GM19239 (cell line): ENCODE measurements at places on chromosomes 7 and 10.
A peak's percentile ranks its signal among the peaks of the same experiment; 100 is the strongest.

GRCh38 chr7:139602143-139602722, 78.7 kb downstream of the CLEC2L start:
- DNase-seq: no peak

DNA sequence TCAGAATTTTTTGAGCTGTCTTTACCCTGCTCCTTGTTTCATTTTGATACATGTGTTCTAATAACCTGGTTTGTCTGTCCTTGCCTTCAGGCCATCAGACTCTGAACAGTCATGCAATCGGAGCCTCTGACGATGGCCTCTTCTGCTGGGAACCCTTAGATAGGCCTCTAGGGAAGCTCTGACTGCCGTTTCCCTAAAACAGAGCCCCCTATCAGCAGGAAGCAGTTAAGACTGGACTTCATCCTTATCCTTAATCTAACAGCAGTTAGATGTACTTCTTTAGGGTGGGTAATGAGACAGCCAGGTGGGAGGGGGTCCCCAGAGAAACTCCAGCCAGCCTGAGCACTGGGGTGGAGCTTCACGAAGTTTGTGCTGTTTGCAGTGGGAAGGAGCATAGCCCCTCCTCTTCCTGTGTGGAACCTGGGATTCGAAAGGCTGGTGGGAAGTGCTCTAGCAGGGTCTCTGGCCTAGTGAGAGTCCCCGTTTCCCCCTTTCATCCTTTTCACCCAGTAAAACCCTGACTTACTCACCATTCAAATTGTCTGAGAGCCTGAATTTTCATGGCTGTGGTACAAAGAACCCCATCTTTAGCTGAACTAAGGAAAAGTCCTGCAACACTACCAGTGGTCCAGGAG, 28.4 kb upstream of the SORCS3 start:
- no peak for DNase-seq

GRCh38 chr10:44989597-44990301, 11.0 kb upstream of the ZNF22 start:
- no peak for DNase-seq

GRCh38 chr10:85847085-85847484, 519.5 kb downstream of the GRID1 start:
- DNase-seq: no peak

GRCh38 chr10:73991884-73992245, 6.1 kb upstream of the VCL start:
- DNase-seq: peak; percentile 50

- no peak for DNase-seq
Measured at GRCh38 chr7:122182081-122182480, 38.0 kb upstream of the AASS start.

- no peak for DNase-seq
Measured at GRCh38 chr7:93551931-93552330, 22.6 kb downstream of the CALCR start.

GRCh38 chr10:75319274-75319673, 82.3 kb downstream of the ZNF503 start:
- no peak for DNase-seq

GRCh38 chr10:114970515-114970914, 32.5 kb downstream of the TRUB1 start:
- DNase-seq: no peak

GRCh38 chr7:148210804-148211325, 379.7 kb upstream of the C7orf33 start:
- no peak for DNase-seq

- DNase-seq: no peak
Measured at GRCh38 chr10:5283305-5284158, 81.2 kb upstream of the UCN3 start.

GRCh38 chr7:41190581-41190980, 512.3 kb downstream of the INHBA start:
- no peak for DNase-seq

DNA sequence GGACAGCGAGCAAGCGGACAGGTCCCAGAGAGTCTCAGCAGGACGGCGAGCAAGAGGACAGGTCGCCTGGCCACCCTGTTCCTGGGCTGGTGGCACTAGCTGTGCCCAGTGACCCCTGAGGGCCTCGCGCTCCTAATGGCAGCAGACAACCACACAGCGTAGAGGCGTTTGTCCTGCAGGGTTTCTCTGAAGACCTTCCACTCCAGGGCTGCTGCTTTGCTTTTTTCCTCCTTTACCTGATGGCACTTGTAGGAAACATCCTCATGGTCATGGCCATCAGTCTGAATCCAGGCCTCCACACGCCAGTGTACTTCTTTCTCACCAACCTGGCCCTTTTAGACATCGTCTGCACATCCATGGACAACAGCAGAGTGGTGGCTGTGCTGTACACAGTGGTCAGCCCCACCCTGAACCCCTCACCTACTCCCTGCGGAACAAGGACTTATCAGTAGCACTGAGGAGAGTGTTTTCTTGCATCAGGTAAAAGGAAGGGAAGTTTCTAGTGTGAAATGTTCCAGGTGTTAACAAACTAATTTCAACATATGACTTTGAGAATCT, 27.4 kb downstream of the SCART1 start:
- no peak for DNase-seq

- DNase-seq: no peak
Measured at GRCh38 chr10:78902815-78903214, 166.0 kb upstream of the ZMIZ1 start.

- no peak for DNase-seq
Measured at GRCh38 chr10:99280472-99280871, 44.8 kb upstream of the HPSE2 start.

DNA sequence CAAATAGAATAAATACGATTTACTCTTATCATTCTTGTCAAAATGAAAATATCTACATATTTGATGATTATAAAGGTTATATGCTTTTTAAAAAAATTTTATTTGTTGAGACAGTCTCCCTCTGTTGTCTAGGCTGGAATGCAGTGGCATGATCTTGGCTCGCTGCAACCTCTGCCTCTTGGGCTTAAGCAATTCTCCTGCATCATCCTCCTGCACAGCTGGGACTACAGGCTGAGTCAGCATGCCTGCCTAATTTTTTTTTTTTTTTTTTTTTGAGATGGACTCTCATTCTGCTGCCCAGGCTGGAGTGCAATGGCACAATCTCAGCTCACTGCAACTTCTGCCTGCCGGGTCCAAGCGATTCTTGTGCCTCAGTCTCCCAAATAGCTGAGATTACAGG, 48.9 kb downstream of the PUS7 start:
- no peak for DNase-seq

GRCh38 chr10:77392851-77393250, 244.8 kb downstream of the KCNMA1 start:
- DNase-seq: no peak

- no peak for DNase-seq
Measured at GRCh38 chr10:69866688-69867461, 65.2 kb downstream of the COL13A1 start.

DNA sequence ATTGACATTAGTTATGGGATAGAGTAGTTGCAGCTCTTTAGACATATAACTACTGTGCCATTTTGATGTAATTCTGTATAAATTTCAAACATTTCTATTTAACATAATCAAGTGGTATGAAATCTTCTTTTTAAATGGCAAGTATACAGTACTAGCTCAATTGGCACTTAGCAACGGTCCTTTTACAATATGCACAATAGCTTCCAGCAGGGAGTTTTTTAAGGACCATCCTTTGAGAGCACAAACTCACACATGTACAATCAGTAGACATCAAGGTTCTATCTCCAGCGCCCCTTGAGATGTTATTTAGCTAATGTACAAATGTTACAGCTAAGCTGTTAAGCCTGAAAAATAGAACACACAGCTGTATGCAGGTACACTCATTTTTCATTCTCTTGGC, 480.7 kb downstream of the TFEC start:
- DNase-seq: no peak

DNA sequence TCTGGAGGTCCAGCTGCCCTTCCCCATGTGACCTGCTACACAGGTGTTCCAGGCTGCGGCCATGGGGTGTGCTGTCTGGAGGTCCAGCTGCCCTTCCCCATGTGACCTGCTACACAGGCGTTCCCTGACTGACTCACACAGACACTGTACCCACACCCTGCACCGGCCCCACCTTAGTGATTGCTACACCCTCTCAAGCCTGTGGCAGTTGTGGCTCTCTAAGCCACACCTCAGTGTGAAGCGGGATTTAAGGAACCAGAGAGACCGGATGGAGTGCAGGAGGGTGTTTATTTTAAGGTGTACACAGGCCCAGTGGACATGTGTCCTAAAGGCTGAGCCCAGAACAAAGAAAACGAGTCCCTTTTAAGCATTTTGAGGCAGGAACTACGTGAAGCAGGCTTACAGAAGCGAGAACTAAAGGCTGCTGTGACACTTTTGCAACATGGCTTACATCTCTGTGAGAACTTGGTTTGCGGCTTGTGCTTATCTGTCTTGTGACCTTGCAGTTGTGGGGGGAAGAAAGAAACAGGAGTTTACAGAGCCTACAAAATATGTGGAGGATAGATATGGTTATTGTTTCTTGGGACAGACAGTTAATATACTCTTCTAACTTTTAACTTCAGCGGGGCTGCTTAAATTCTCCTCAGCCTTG, 326.4 kb downstream of the PAXIP1 start:
- no peak for DNase-seq

GRCh38 chr7:119572541-119572940, 700.4 kb upstream of the KCND2 start:
- no peak for DNase-seq

DNA sequence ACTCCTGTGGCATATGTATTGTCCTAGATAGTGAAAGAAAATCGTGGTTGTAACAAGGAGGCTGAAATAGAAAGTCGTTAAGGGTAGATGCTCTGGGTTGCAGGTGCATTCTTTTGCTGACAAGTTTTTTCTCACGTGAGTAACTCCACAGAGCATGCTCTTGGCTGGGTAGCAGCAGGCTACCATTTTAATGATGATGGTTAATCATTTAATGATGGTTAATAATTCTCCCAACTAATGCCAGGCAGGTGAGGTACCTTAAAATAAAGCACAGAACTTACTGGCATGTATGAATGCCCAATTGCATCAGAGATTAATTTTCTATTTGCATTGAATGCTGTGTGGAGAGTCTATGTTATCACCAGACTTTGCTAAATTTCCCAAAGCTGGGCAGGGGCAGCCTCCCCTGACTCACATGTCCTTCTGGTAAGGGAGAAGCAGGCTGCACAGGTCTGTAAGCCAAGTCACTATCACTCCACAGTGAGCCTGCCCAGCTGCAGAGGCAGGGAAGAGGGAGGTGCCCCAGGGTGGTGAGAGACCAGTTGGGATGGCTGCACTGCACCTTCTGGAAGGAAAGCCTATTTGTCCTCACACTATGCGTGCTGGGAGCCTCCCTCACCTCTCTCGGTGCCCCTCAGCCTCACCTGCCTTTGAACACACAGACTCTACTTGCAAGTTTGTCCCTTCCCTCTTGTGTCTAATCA, 287.0 kb upstream of the IGFBP3 start:
- no peak for DNase-seq

DNA sequence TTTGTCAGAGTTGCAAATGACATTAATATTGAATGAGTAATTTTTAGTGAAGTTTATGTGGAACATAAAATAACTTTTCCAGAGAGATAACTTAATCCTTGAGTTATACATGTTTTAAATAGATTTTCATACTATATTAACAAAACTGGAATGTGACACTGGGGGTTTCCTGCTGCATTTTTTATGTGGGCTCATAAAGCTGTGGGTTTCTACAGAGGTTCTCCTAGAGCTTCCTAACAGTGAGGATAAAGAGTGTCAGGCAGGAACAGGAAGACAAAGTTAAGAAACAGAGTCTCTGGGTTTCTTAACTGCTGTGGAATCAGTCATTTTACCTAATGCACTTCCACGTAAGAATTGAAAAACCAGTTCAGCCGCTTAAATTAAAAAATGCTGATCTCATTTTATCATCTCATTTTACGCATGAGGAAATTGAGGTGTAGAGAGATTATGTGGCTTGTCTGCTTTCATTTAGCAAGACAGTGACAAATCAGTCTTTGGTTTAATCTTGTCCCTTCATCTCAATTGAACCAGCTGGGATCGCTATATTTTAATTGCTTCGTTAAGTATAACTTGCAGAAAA, 5.0 kb downstream of the CD36 start:
- DNase-seq: no peak

- DNase-seq: no peak
Measured at GRCh38 chr10:44028384-44029137, 356.3 kb downstream of the CXCL12 start.

DNA sequence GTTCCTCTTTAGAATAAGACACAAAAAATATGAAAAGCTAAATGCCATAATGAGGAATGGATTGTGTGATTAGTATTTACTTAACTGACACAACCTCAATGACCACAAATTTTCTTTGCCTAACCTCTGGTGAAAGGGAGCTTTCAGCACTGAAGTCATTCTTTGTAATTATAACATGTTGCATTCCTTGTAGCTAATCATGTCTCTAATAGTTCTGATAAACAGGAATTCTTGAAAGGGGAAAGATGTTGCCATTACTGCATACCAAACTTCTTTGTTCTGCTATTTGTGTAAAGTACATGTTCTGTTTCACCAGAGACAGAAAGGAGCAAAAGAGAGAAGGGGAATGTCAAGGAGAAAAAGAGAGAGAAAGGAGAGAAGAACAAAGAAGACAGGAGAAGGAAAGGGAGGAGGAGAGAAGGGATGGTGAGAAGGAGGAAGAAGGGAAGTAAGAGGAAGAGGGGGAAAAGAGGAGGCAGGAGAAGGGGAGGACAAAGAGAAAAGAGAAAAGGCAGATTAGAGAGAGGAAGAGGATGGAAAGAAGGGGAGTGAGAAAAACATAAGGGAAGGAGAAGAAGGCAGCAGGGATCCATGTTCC, 120.9 kb downstream of the SEMA3D start:
- DNase-seq: no peak

- no peak for DNase-seq
Measured at GRCh38 chr7:86833360-86833759, 189.7 kb downstream of the GRM3 start.

DNA sequence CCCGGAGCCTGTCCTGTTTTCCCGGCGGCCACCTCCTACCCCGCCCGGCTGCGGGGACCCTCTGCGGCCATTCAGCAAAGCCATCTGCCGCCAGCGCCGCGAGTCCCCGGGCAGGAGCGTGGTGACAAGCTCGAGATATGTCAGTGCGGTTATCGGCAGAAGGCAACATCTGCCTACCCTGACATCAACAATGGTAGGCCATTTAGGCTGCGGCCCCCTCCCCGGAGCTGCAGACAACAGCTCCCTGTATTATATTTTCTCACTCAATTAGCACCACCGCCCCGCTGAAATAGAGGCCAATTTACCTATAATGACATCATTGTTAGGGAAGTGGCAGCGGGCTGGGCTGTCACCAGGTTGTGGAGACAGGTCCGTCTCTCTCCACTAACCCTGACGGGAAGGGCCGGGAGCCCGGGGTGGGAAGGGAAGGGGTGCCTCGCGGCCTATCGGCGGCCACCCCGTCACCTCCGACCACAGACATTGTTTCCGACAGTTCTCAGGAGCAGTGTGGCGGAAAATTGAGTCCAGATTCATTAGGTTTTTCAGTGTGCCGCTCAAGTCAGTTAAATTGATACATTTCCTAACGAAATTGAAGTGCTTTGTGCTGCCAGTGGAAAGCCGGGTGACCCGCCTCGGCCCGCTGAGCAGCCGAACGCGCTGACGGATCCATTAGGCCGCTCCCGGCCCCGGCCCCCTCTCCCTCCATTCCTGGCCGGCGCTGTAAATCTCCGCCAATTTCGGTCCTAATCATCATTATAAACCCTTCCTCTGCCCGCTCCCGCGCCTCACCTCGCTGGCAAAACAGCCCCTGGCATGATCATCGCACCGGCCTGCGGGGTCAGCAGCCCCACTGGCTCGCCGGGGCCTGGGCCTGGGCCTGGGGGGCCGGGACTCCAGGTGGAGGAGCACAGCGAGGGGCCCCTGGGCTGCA, 43.0 kb downstream of the UNCX start:
- DNase-seq: no peak

- no peak for DNase-seq
Measured at GRCh38 chr7:34728156-34728555, 70.1 kb downstream of the NPSR1 start.
